Activated T-helper 1 cell treated with Interleukin-2 at 50 U/mL for 16 hours (primary cell): ENCODE measurements at places on chromosomes 11 and 22.

- DNase-seq = no peak
Observed at GRCh38 chr11:69613594-69613993, 27.4 kb upstream of the CCND1 start.

- DNase-seq = no peak
Observed at GRCh38 chr22:28947125-28947524, 63.8 kb downstream of the ZNRF3 start.

DNA sequence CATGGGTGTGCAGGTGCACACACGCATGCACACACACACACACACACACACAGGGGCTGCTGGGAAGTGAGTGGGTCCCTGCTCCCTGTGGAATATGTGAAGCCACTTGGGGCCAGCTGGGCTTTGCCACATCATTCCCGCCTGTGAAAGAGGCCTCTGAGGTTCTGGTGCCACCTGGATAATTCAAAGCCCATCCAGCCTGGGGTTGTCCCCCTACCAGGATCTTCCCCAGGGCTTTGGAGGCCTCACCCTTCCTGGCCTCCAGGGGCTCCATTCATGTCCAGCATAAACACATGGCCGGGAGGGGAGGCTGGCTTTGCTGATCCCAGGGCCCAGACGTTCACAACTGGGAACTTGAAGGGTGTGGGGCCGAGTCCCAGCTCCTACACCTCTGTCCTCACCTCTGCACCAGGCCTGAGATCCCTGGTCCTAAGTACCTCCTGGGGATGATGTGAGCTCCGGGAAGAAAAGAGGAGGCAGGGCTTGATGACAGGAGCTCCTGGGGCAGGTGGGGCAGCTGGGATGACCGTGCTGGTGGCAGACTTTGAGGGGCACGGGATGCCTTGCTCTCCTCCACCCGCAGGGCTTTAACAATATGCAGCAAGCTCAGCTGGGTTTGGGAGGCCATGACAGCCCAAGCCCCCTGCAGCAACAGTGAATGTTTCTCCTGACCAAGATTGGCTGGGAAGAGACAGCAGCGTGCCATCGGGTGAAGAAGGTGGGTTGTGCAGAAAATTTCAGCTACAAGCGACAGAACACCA, 14.2 kb downstream of the LINC01488 start:
- DNase-seq = no peak

GRCh38 chr11:34345991-34346480, 11.8 kb downstream of the ABTB2 start:
- no peak for DNase-seq

GRCh38 chr11:102121329-102121728, 11.1 kb downstream of the YAP1 start:
- DNase-seq = no peak

GRCh38 chr22:32204040-32204855, 625 bp downstream of the RFPL2 start:
- DNase-seq = no peak

- DNase-seq = no peak
Observed at GRCh38 chr22:37661160-37661924, 2.8 kb downstream of the PDXP start.

DNA sequence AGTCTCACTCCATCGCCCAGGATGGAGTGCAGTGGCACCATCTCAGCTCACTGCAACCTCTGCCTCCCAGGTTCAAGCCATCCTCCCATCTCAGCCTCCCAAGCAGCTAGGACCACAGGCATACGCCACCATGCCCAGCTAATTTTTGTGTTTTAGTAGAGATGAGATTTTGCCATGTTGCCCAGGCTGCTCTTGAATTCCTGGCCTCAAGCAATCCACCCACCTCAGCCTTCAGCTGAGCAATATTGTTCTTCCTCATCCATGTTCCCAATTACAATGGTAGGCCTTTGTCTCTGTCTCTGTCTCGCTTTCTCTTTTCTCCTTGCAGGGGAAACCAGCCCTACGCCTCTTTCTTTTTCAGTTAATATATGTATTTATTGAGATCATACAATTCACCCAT, 10.3 kb downstream of the HSPA8 start:
- no peak for DNase-seq

GRCh38 chr11:72996959-72997358, 145.2 kb downstream of the FCHSD2 start:
- no peak for DNase-seq

- no peak for DNase-seq
Observed at GRCh38 chr22:17580441-17581031, 17.2 kb downstream of the SLC25A18 start.

DNA sequence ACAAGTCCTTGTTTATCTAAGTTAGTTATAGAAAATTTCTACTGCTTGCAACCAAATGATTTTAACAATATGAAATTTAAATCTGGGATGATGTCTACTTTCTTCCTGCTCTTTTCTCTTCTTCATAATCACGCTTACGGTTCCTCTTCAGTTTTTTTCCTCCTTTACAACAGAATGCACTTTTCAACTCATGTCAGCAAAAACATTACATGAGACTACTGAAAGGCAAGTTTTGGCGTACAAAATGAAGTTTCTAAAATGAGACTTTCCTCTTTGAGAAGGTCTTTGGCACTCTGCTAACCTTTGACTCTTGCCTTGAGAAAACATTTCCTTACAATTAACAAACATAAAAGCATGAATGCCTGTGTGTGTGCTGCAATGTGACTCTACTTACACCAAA, 23.3 kb downstream of the TMEM123 start:
- DNase-seq = no peak

DNA sequence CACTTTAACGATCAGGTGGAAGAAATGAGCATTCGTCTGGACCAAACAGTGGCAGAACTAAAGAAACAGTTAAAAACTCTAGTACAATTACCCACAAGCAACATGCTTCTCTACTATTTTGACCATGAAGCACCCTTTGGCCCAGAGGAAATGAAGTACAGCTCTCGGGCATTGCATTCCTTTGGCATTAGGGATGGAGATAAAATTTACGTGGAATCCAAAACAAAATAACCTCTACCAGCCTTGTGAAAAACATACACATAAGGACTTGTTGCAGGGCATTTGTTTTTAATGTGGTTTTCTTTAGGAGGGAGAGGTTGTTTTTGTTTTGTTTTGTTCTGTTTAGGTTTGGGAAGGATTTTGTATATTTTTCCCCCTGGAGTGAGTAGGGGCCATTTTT, 14.2 kb upstream of the TECTA start:
- DNase-seq = no peak

DNA sequence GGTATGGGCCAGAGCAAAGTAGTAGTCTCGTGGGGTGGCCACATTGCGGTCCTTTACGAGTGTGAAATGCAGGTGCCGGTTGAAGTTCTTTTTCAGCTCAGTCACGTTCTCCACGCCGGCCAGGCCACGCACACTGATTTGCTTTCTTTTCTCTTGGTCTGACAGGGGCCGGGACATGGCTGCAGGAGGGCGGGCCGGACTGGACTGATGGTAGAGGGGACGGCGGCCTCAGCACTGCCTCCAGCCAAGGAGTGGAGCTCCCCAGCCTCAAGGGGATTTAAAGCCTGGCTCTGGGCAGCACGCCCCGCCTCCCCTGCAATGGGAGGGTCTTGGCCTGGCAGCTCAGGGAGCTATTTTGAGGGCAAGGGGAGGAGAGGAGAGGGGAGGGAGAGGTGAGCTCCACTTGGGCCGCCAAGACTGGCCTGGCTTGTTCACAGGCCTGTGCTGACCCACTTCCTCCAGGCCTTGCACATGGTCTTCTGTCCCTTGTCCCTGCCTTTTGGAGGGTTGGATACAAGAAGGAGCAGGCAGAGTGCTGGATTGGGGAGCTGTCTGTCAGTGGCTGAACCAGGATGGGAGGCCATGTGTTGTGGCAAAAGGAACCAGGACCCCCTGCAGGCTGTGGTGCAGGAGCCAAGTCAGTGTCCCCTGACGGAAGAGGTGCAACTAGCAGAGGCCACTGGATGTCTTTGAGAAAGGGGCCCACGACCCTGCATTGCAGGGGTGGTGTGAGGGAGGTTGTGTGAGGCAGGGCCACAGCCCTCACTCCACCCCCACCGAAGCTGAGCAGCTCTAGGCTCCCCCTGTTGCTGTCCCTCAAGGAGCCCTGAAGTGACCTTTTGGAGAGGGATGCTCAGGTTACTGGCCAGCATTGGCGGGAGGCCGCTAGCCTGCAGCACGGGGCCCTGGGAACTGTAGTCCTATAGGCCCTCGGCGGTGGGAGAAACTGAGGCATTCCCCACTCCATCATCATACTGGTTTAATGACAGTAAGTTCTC, at the start of gene PYGM:
TSS of gene PYGM (minus strand) at position 253 of the 998 bp plus-strand sequence. CDS start at position 177, 76 bp downstream.
- no peak for DNase-seq

- DNase-seq = no peak
Observed at GRCh38 chr11:111357150-111358037, 21.7 kb downstream of the POU2AF1 start.

DNA sequence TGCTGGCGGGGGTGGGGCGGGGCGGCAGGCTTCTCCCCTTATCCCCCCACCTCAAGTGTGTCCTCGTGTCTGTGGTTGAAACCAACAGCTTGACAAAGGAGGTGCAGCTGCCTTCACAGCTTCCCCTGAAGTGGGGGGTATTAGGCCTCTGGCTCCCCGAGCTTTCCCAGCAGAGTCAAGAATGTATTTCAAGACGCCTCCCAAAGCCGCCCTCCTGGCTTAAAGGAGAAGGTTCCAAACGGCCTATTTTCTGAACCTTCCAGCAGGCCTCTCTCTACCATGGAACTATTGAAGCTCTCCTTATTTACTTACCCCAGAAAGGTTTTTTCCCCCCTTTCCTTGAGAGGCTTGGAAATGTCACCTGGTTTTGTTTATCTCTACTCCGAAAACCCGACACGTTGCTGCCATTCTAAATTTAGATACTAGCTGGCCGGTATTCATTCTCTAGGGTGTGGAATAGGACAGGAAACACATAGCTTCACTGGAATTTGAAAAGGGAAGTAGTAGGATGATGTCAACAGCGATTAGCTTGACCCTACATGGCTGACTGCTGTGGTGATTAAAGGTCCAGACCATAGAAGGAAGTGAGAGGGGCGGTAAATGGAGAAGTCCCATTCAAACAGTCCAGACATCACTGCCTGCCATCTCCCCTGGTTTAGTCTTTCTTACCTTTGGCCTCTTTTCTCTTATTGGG, 671 bp upstream of the PICALM start:
- DNase-seq = no peak

DNA sequence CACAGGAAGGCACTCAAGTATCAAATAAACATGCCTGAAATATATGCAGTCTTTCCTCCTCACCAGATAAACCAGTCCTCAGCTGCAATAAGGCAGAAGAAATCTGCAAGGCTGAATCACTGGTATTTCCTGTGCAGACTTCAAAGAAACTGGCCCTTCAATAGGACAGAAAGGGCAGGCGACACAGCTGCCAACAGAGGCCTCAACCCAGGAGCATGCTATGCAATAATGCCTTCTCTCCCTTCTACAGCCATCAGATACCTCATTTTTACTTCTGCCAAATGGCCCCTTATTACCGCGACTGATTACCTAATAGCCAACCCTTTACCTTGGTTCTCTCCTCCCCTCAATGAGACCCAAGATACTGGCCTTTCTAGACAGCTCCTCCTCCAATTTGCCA, 8.0 kb downstream of the NUMA1 start:
- DNase-seq = no peak

- no peak for DNase-seq
Observed at GRCh38 chr22:42533638-42533977, 14.0 kb upstream of the RRP7A start.

DNA sequence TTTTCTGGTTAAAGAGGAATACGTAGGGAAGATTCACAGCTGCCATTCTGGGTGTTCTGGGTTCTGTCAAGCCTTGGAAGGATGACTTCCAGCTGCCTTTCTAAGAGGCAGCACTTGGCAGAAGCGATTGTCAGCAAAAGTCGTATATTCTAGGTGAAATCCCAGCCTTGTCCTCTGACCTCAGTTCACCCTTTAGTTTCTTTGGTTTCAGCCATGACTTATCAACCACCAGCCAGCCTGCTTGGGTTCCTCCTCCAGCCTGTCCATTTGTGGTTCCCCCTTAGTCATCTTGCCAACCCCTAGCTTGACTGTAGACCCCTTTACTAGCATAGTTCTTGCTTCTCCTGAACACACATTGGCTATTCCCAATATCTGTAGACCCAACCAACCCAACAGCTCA, 102.3 kb upstream of the CD44 start:
- DNase-seq = no peak

GRCh38 chr11:34037016-34037415, 14.5 kb upstream of the CAPRIN1 start:
- DNase-seq = no peak

DNA sequence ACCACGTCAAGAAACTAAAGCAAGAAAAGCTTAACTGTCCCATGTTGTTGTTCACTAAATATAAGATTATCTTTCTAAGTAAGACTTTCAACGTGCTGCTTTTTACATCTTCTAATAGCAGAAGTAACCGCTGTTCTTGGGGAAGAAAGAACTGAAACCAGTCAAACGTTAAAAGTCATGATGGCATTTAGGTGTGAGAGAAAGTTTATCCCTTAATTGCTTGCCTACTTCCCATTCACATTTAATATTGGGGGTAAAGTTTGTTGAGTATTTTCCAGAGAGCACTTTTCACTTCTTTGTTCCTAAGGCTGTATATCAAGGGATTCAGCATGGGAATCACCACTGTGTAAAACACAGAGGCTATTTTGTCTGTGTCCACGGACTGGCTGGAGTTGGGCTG, 970 bp downstream of the OR5B21 start:
- no peak for DNase-seq

GRCh38 chr11:1779806-1780699, 16.3 kb upstream of the CTSD start:
- no peak for DNase-seq

- no peak for DNase-seq
Observed at GRCh38 chr22:44621401-44622146, 80.4 kb upstream of the PRR5 start.

- DNase-seq = no peak
Observed at GRCh38 chr11:127789927-127790326, 789.4 kb upstream of the KIRREL3 start.

DNA sequence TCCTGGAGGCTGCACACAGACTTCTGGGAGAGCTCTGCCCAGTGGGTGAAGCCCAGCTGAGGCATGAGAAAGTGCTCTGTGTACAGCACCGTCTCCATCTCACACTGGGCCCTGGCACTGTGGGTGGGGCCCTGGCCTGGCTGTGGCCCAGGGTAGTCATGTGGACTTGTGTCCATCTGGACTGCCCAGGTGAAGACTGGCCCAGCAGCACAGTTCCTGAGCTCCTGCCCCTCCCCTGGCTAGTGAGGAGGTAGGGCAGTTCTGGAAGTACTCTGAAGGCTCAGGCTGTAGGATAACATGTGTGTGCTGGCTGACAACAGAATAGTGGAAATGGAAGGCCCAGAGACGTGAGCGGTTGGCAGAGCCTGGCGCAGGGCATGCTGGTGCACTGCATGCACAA, 35.4 kb downstream of the RSPH14 start:
- DNase-seq = no peak

- DNase-seq = no peak
Observed at GRCh38 chr11:108369064-108369463, 98.3 kb downstream of the C11orf65 start.

- DNase-seq = no peak
Observed at GRCh38 chr22:22924369-22925145, 36.9 kb downstream of the IGLL5 start.

- no peak for DNase-seq
Observed at GRCh38 chr11:31617246-31617645, 107.7 kb downstream of the ELP4 start.

GRCh38 chr11:121657146-121657545, 204.4 kb upstream of the SORL1-AS1 start:
- DNase-seq = no peak
